ENCODE measurements at places on chromosomes 3 and 15.

GRCh38 chr15:97840501-97840900 lies 120.0 kb upstream of the ARRDC4 start:
- no peak for DNase-seq

GRCh38 chr3:57709559-57709958 lies 16.7 kb upstream of the DENND6A start:
- no peak for DNase-seq

DNA sequence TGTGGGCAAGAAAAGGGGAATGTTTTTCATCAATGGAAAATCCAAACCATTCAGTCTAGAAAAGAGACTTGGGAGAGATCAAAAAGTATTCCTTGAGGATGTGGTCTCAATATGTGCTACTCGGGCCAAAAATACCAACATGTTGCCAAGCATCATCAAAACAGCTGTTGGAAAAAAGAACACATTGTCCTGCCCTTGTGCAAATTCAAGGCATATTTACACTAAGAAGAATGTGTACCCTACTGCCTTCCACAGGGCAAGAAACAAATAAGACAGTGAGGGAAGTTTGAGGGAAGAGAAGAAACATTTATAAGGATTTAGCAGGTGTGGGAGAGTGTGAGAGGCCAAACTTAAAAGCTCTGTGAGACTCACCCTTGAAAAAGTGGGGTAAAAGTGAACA lies 252.1 kb downstream of the NTRK3 start:
- no peak for DNase-seq

DNA sequence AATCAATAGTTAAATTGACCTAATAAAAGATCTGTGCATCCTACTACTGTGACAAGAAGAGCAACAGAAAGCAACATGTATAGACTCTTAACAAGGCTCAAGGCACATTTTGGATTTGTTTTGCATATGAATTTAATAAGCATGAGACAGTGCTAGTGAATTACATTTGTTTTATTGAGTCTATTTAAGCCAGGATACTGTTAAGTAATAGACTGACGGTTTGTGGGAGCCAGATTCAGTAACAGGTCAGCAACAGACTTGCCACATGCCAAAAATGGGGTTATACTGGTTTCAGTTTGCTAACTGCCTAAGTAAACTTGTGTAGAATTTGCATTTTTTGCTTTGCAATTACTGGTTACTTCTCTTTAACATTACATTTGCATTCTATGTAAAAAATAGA lies 54.0 kb downstream of the MBNL1 start:
- no peak for DNase-seq

GRCh38 chr3:186815435-186815834 lies 9.2 kb upstream of the RFC4 start:
- no peak for DNase-seq

GRCh38 chr3:127652246-127652995 lies 20.3 kb upstream of the ABTB1 start:
- peak; percentile 90 for DNase-seq

GRCh38 chr15:80977627-80978036 lies 12.0 kb downstream of the MESD start:
- peak; percentile 82 for DNase-seq

- DNase-seq = no peak
Measured at GRCh38 chr15:56038015-56038414, 44.6 kb upstream of the NEDD4 start.

DNA sequence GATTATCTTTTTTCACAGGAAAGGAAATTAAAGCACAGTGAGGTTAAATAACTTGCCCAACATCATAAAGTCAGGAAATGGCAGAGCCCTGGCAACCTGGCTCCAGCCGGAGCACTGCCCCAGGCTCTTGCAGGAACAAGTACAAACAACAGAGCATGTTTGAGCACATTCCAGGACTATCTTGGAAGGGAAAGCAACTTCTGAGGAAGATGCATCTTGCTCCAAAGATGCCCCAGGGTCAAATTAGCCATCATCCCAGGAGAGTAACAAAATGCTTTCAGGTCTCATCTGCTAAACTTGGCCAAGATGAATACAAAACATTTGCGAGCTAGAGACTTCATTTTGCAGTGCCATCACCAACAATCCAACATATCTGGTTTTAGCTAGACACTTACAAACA lies 162.4 kb upstream of the LRRN1 start:
- no peak for DNase-seq

DNA sequence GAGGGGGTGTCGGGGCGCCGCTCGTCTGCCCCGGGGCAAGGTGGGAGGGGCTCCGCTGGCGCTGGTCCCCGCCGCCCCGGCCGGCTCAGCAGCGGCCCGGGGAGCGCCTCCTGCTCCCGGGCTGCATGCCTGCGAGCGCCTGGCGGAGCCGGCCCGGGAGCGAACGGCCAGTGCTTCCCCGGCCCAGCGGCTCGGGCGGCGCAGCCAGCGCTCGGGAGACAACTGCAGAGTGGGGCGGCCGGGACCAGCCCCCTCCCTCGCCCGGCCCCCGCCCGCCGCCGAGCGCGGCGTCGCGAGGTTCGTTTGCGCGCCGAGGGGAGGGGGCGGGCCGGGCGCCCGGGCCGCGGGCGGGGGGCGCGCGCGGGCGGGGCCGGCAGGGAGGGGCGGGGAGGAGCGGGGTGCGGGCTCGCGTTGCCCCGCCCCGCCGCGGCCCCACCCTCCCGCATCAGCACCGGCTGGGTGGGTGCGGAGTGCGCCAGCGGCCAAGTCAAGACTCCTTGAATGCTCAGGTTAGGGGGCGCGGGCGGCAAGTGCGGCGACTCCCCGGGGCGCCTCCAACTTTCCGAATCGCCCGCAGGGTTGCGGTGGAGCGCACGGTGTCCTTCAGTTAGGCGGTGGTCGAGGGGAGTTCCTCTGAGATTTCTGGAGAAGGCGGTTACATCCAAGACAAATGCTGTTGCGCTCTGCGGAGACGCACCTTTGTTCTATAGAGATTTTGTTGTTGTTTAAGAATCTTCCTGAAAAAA lies at the start of gene RGMA:
RGMA (minus strand) TSS at position 231 of the 746 bp plus-strand sequence. CDS start 279 bp downstream, outside the sequence.
- DNase-seq = peak; percentile 97

GRCh38 chr3:81763001-81763400 lies 1.6 kb upstream of the GBE1 start:
- no peak for DNase-seq

All from H7 (cell line).